ENCODE measurements at places on chromosomes 5 and 9. TPM values are rescaled to one million over a fixed set of nuclear protein-coding genes. Genes with fewer than 3 reads are reported as not detected.

B4GALT1 gene
- total RNA-seq: 135 TPM

DNA sequence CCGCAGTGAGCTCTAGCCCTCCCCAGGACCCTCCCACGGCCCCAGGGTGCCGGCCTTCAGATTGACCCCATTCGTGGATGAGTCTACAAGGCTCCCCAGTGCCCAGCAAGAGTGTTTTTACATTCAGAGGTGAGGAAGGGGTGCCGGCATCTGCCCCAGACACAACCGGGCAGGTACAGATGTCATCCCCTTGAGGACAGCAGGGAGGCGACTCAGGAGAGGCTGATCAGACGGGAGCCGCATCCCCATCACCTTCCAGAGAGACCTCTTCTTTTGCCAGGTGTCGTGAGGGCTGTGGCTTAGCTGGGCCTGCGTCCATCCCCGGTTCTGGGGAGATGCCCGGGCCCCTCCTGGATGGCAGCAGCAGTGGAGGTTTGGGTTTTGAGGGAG is 4.3 kb upstream of the LRRC14B start:
- no peak for DNase-seq

ADRB2 gene
- 14.8 TPM for total RNA-seq

ZNF367 gene
- total RNA-seq: 1.5 TPM

CAMLG gene
- total RNA-seq: 21.6 TPM

Data from mammary epithelial cell (primary cell).